ENCODE measurements at places on chromosomes 16 and 17.

- no peak for DNase-seq
Observed at GRCh38 chr17:49835472-49835871, 12.4 kb downstream of the TAC4 start.

DNA sequence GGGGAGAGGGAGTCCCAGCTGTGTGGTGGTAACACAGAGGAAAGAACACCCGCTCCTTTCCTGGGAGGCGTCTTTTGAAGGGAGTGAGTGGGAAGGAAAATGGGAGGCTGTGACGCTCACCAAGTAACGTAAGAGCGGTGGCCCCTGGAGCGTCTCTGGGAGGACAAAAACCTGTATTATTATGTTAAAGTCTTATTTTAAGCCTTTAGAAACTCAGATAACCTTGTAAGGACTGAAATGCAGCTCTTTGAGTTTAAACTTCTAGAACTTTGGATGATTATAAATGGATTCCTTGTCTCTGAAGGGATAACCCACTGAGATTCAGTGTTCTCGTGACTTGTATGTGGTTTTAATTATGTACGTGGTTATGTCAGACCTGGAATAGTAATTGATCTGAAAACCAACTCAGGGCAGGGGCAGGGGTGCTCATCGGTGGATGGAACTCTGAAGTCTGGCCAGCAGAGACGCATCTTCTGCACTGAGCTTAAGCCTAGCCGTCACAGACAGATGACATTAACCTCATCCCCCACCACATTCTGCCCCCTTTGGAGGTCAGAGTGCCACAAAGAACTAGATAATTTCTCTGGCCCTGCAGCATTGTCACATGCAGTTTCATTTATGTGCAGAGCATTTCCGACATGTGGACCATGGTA lies 41.8 kb upstream of the SLC12A3 start:
- no peak for DNase-seq

- no peak for DNase-seq
Observed at GRCh38 chr16:1912215-1912543, 6.0 kb downstream of the HS3ST6 start.

DNA sequence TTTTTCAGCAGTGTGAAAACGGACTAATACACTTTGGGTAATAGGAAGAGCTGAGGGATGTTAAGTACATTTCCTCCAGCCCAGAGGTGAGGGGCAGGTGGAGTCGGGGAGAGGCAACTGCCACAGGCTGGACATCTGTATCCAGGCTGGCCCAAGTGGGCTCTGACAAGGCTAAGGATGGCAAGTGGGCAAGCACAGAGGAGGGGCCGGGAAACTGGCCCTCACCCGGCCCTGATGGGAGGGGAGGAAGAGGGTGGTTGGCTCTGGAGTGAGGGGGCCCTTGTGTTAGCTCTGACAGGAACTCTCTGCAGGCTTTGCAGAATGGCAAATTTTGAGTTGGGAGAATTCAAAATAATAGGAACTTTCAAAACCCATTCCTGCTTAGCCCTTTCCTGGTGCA lies 251.0 kb upstream of the TNRC6C start:
- DNase-seq, result no peak

- no peak for DNase-seq
Observed at GRCh38 chr17:38354466-38354865, 2.8 kb downstream of the SOCS7 start.

DNA sequence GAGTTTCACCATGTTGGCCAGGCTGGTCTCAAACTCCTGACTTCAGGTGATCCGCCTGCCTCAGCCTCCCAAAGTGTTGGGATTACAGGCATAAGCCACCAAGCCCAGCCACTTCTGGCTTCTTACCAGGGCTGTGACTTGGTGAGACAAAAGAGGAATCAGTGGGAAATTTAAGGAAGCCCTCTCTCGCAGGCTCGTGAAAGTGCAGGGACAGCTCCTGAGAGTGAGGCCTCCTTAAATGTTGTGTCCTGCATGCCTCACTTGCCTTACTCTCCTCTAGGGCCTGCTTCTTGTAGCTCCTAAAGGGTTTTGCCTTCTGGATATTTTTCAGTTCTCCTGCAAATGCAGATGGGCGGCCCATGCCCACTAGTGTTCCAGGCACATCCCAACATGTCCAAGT lies 5.2 kb downstream of the AHSP start:
- DNase-seq, result no peak

DNA sequence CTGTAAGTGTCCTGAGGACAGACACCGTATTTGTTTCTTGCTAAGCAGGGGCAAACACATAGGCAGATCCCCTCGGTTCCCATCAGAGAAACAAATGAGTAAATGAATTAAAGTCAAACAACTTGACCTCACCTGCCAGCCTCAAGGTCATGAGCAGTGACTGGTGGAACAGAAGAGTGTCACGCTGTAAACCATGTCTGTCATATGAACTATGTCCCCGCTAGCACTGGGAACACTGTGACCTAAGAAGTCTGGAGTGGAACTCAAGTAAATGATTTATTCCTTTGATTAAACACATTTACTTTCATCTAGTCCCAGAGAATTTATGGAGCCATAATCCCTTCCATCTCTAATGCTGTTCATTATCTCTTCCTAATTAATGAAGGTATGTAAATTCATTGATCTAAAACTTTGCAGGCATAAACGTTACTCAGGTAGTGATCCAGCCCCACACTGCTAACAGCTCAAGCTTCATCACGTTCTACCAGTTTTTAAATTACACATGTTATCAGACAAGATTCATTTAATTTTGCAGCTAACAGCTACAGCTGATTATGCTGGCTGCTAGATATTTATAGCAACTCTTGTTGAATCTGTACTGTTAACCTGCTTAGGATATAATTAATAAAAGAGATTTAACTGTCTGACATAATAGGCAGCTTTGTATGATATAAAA lies 38.7 kb downstream of the CPPED1 start:
- no peak for DNase-seq

- no peak for DNase-seq
Observed at GRCh38 chr16:61940611-61941010, 95.6 kb downstream of the CDH8 start.

DNA sequence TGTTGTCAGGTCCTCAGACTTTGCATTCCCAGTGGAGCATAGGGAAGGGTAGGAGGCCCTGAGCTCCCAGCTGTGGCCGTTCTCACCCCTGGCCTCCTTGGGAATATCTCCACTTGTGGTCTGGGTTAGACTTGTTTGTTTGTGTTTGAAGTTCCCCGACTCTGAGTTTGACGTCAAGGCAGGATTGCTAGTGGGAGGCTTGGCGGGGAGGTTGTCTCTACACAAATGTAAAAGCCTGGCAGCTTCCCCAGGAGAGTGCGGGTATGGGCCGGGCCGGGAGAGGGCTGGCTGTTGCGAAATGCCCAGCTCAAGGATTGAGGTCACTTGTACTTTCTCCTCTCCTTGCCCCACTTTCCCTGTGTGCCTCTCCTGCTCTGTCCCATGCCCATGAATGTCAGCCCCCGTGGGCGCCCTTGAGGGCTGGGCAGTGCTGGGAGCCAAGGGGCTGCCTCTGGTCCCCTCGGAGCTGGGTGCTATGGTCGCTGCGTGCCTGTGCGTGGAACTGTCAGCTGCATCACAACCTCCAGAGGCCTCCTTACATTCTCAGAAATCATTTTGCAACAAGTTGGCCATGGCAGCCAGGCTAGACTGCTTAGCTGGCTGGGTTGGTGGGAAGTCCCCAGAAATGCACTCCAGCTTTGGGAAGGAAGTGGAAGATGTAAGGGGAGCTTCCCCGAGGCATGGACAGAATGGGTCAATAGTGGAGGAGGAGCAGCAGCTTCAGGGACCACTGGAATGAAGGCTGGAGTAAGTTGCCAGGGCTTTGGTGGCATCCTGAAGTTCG lies 84.3 kb downstream of the KSR1 start:
- DNase-seq, result no peak

DNA sequence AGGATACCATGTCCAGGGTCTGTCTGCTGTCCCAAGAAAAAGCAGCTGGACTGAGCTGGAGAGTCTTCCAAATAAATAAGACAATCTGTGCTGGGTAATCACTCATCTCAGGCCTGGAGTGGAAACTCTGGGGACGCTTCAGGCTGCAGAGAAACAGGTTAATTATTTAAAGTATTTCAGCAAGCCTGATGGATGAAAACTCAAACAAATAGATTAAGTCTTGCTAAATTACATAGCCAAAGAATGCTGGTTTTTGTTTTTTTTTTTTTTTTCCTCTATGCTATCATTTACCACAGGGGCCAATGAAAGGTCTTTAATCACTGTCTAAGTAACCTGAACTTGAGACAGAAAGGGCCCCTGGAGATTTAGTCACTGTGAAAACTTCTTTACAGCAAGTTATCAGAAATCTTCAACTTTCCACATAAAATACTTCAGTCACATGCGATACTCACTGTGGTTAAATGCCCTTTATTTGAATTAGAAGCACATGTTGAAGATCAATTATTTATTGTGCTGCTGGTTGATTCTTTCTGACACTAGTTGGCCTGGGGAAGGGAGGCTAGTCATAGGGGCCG lies 31.0 kb upstream of the KCNJ2 start:
- no peak for DNase-seq

DNA sequence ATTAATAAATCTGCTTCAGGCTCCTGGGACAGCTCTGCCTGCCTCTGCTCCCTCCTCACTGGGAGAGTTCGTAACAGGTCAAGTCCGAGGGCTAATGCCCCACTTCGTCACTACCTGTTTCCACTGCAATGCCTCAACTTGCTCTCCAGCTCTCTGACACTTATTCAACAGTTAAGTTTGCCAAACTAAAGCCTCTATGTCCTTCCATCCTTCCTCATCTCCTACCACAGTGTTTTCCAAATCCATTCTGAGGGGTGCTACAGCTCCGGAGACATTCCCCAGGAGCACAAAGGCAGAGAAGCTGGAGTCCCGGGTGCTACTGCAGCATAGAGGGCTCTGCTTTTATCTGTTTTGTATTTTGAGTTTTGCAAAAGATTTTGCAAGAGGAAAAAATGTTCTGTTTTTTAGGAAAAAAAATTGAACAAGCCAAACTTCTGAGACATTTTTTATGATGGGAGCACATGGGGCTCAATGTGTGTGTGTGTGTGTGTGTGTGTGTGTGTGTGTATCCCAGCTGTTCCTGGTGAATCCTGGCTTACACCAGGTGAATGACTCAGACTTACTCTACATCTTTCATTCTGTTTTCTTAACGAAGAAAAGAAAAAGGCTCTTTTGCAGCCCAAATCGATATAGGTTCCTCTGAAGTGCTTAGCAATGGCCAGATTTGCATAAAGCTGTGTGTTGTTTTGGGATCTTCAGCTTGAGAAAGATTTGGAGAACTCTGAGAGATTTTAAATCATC lies 46.1 kb upstream of the MYOCD start:
- DNase-seq, result no peak

DNA sequence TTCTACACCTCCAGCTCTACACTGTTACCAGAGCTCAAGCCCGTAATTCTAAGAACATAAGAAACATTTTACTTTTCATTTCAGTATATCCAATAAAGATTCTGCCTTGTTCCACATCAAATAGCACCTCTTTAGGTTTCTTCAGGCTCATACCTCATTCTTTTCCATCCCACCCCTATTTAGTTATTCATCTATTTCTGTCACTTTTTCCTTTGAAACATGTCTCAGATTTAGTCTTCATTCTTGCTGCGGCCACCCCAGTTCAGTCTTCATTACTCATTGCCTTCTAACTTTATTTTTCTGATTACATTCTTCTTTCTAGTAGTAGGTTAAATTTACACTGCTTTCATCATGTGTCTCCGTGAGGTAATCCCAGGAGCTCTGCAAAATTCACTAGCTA lies 33.5 kb downstream of the PPM1E start:
- no peak for DNase-seq

- DNase-seq, result no peak
Observed at GRCh38 chr16:29720703-29721102, 25.1 kb downstream of the C16orf54 start.

- DNase-seq, result no peak
Observed at GRCh38 chr17:48995974-48996721, 1.0 kb upstream of the IGF2BP1 start.

DNA sequence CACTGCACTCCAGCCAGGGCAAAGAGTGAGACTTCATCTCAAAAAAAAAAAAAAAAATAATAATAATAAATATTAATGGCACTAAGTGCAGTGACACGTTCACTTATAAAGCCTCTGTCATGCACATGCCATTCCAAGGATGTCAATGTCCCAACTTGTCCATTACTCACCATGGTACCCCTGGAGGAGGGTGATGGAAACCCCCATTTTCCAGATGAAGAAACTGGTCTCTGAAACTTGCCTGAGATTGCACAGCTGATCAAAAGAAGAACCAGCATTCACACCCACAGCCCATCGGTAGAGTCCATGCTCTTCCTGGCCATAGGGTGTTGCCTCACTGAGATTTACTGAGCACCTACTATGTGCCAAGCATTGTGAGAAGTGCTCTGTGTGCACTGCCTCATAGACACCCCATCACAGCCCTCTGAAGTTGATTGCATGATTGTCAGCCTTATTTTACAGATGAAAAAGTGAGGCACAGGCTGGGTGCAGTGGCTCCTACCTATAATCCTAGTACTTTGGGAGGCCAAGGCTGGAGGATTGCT lies 123.7 kb downstream of the ABCC1 start:
- DNase-seq, result no peak

- DNase-seq, result peak; percentile 45
Observed at GRCh38 chr16:85715169-85716021, 26.6 kb upstream of the GINS2 start.

GRCh38 chr17:61813211-61813610 lies 50.1 kb downstream of the BRIP1 start:
- DNase-seq, result no peak

- no peak for DNase-seq
Observed at GRCh38 chr16:74064120-74064735, 232.4 kb upstream of the PSMD7 start.

DNA sequence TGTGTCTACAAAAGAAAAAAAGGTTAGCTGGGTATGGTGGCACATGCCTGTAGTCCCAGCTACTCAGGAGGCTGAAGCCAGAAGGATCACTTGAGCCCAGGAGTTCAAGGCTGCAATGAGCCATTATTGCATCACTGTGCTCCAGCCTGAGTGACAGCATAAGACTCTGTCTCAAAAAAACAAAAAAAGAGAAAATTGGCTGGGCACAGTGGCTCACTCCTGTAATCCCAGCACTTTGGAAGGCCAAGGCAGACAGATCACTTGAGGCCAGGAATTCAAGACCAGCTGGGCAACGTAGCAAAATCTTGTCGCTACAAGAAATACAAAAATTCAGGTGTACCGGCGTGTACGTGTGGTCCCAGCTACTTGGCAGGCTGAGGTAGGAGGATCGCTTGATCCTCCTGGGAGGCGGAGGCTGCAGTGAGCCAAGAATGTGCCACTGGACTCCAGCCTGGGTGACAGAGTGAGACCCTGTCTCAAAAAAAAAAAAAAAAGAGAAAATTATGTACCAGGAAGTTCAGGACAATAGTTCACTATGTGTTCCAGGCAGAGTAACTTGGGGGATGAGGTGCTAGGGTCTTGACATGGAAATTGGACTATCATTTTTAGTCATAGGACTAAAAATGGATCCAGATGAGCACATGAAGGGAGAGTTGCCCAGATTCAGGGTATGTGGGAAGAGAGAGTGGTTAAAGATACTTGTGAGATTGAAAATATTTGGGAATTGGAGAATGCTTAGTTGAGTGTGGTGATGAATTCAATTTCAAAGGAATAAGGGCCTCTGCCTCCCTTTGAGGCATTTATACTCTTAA lies 11.0 kb downstream of the ALDH3A2 start:
- no peak for DNase-seq

GRCh38 chr17:77697480-77698400 lies 260.8 kb upstream of the TNRC6C start:
- DNase-seq, result no peak
